ENCODE measurements at places on chromosomes 5 and 9.

DNA sequence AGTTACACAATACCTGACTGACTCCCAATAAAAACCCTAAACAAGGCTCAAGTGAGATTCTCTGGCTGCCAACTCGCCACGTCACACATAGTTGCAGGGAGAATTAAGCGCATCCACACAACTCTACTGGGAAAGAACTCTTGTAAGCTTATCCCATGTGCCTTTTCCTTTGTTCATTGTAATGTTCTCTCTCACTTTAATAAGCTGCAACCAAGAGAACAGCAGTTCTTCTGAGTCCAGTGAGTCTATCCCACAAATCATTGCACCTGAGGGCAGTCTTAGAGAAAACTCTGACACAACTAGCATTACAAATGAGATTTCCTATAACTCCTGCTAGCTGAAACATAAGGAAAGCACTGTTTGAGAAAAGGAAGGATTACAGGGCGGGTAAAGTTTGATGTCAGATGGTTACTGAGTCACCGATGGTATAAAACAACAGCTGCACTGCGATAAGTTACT, 27.4 kb downstream of the CENPK start:
- peak; percentile 16 for DNase-seq

DNA sequence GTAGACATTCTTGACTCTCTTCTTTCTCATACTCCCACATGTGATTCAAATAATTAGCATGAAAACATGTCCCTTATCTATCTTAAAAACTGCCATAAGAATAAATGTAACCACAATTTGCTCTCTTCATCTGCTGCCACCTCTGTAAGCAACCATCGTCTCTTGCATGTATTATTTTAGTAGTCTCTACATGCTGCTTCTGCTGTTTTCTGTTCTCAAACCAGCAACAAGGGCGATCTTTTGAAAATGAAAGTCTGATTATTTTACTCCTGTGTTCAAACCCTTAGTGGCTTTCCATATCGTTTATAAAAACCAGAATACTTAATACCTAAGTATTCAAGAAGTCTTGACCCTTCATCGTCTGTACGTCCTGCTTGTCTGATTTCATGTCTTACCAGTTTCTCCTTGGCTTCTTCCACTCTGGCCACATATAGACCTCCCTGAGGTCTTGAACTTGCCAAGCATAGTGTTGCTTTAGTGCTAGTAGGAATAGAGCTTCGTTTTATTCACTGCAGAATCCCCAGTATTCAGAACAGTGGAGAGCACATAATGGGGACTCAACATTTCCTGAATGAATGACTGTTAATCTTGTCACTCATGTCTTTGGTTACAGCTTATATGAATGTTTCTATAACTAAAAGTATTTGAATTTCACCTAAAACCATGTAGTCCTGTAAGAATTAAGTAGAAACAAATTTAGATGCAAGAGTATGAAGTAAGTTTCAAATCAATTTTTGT, 10.6 kb downstream of the CDC42SE2 start:
- DNase-seq: no peak

DNA sequence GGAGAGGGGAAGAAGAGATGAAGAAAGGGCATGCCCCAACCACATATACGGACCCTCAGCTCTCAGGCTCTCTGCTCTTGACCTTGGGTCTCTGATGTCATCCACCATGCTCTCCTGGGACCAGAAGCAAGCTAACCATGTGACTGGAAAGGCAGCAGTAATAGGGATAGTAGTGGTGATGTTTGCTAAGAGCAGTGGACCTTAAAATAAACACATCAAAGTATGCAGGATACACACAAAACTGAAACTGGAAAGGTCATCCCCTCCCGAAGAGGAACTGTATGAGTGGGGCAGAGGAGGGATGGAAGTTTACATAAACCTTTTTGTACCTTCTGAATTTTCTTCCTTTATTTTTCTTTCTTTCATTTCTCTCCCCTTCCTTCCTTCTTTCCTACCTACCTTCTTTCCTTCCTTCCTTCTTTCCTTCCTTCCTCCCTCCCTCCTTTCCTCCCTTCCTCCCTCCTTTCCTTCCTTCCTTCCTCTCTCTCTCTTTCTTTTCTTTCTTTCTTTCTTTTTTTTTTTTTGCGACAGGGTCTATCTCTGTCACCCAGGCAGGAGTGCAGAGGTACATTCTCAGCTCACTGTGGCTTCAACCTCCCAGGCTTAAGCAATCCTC, 8.1 kb upstream of the PTPN3 start:
- no peak for DNase-seq

DNA sequence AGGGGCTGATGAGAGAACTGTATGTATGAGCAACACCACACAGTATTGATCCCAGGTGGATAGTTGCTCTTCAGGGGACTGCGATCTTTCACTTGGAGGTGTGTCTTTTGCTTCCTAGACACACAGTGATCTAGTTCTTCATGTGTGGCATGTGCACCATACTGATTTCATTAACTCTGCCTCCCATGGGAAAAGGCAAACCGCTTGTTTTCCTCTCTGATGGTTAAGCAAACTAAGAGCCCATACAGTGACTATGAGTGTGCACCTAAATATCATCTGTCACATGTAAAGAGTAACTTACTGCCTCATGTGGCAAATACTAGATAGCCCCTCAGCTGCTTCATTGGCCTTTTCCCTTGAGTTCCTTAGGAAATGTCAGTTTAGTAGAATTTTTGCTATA, 147.3 kb downstream of the TLE4 start:
- peak; percentile 49 for DNase-seq

DNA sequence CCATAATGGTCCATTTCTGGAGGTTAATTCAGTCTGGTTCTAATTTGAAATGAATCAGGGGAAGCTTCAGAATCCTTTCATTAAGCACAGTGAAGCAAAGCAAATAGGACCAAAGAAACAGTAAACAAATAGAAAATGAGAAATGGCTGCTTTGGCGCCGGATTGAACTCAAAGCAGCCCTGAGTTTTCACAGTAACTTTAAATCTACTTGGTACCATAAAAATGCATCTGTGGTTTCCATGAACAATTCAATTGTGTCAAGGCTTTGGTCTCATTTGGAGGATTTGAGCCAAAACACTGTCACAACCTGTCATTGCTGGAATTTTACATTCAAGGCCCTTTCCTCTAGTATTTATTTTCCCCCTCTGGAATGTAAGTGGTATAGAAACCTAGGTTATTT, 25.9 kb upstream of the DAPK1 start:
- no peak for DNase-seq

DNA sequence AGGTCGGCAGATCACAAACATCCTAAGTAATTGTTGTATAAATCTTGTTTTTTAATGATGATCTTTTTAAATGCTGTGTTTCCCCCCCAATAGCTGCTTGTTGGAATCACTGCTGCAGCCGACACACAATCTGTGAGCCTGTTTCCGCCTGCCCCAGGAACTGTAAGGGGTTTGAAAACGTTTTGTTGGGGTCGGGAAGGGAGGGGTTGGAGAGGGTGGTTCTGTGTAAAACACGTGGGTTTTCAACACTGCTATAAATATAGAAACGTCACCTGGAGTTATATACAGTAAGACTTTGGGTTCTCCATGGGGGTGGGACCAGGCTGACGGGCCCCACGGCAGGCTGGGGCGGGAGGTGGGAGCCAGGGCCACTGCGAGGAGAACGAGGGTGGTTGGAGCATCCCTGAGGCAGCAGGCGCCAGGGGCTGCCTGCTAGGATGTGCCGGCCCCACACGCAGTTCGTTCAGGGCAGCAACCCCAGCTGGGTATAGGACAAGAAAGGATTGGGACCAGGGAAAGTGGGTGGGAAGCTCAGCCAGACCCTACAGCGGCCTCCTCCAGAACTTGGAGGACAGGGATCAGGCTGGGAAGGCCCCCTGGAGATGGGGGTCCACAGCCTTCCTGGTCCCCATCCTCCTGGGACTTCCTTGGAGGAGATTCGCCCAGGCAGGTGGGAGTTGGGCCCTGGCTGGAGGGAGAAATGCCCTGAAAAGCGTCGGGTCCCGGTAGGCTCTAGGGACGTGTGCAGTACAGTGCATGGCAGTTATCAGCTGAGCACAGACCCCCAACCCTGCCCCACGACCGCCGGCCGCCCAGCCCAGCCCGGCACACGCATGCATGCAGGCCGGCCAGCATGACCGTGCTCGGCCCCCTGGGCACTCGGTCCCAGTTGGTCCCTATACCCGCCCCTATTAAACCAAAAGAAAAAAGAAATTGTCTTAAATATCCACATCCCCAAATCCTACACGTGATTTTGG, 9.7 kb downstream of the RNF44 start:
- no peak for DNase-seq

DNA sequence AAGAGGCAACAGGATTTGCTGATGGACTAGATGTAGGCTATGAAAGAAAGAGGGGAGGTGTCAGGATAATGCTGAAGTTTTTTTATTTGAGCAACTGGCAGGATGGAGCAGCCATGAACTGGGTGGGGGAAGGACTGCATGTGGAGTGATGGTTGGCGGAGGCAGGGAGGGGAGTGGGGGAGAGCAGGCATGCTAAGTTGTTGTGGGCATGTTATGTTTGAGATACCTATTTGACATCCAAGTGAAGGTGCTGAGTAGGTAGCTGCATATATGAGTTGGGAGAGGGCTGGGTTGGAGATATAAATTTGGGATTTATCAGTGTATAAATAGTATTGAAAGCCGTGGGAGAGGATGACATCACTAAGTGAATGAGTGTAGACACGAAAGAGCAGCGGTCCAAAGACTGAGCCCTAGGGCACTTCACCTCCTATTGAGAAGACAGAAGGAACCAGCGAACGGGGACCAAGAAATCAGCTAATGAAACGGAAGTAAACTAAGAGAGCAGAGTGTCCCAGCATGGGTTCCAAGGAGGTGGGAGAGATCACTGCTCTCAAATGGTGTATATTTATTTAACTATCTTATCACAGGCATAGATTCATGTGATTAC, 7.4 kb downstream of the BSPRY start:
- DNase-seq: no peak

- peak; percentile 80 for DNase-seq
Observed at GRCh38 chr9:112404508-112404932, 24.6 kb downstream of the HSDL2 start.

- no peak for DNase-seq
Observed at GRCh38 chr9:101477214-101477613, 41.6 kb upstream of the ALDOB start.

- DNase-seq: no peak
Observed at GRCh38 chr9:116929621-116930020, 242.5 kb downstream of the TRIM32 start.

- no peak for DNase-seq
Observed at GRCh38 chr9:126125992-126126409, 200.6 kb upstream of the MVB12B start.

DNA sequence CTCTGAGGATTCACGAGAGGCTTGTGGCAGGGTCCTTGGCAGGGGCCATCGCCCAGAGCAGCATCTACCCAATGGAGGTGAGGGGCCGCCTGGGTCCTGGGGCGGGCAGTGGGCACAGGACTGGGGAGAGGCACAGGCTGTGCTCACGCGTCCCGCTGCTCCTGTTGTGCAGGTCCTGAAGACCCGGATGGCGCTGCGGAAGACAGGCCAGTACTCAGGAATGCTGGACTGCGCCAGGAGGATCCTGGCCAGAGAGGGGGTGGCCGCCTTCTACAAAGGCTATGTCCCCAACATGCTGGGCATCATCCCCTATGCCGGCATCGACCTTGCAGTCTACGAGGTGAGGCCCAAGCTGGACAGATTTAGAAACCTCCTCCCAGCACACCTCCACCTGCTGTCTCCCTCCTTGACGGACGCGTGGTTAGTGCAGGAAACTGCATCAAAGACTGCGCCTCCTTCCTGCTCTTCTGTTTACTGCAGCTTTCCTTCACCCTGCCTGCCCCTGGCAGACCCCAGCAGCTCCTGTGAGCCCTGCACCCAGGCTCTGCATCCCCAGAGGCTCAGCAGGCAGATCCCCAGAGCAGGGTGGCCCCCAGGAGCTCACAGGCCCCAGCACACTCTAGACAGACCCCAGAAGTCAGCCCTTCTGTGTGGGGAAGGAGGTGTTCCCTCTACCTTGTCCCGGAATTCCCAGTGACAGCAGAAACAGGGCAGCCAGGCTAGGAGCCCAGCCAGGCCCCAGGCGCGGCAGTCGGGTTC, 21.2 kb downstream of the PTGES2 start:
- no peak for DNase-seq

DNA sequence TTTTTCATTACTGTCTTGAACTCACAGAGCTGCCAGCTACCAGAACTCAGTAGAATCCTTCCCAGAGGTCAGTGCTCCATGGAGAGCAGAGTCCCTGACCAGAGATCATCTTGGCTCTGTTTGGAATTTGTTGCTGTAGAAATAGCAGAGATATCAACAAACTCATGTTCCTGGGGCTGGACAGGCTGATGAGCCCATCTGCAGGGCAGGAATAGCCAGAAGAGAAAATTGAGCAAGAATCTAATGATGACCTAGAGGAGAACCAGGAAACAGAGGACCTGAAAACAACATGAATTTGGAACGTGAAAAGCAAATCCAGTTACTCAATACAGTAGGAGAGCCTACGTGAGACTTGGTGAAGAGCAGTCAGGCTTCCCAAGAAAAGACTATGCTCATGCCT, 437.8 kb downstream of the PLK2 start:
- DNase-seq: no peak

DNA sequence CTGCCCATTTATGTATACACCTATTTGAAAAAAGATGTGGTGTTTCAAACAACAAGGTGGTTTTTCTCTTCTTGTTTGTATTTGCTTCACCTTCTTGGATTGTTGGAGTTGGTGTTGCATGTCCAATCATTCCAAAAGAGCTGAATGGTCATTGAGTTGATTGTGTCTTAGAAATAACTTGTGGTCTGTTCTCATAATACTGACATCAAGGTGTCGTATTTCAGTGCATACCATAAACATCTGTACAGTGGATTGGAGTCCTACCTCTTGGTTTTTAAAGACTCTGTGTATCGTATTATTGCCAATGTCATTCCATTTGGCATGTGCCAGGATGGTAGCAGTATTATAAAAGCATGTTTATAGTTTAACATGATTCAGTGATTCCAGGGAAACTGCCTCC, 73.2 kb downstream of the TRIO start:
- DNase-seq: peak; percentile 44

DNA sequence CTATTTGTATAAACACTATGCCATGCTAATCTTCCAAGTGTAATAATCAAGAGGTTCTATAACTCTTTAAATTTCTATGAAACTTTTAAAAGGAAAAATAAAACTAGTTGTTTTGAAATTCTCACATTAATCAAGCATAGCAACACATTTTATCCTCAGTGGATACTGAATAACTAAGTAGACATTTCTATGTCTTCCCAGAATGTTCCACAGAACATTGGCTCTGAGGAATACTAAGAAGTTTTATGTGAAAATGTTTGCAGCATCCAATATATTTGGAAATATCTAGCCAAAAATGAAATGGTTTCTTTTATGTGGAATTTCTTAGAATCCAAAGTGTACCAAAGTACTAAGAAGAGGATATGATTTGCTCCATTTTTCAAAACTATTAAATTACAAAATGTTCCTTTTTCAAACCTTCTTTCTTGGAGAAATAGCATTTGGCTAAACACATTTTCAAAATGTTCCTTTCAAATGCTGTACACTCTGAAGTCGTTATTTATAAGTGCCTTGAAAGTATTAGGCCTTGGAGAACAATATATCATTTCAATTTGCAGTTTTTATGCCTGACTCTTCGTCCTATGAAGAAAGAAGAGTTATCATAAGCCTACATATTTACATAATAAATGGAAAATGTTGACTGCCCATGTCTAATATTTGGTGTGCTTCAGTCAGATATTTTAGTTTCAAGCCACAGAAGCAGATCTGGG, 175.6 kb upstream of the COX7C start:
- DNase-seq: no peak
